ENCODE measurements at places on chromosomes 2 and 18.

DNA sequence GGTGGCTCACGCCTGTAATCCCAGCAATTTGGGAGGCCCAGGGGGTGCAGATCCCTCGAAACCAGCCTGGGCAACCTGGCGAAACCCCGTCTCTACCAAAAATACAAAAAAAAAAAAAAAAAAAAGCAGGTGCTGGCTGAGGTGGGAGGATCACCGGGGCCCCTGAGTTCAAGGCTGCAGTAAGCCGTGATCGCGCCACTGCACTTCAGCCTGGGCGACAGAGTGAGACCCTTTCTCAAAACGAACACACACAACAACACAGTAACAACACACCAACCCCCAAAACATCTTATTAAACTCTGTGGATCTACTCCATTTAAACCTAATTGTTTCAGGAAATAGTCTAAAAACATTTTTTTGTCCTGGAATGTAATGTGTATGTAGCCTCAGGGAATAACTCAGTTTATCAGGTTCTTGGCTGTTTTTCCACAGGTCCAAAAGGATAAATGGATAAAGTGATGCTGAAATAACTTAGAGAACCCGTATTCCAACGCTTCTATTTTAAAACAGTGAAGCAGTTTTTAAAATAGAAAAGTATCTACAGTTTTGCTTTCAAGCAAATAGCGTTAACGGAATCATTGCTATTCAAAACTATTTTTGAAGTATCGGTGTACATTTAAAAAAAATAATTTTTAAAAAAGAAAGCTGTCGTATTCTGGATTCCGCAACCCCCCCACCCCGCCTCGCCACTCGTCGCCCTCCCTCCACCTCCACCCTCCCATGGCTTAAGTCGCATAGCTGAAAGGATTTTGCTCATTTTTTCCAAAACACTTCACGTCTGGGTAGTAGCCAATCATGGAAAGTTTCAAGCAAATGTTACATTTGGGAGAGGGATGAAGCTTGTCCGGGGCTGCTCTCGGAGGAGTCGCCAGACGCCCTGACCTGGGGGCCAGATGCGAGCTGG lies 895 bp upstream of the GLS start:
- DNase-seq, result no peak

GRCh38 chr2:33607251-33607721 lies 8.2 kb upstream of the FAM98A start:
- DNase-seq, result no peak

GRCh38 chr2:26769089-26769761 lies 5.1 kb downstream of the SLC35F6 start:
- DNase-seq, result no peak

DNA sequence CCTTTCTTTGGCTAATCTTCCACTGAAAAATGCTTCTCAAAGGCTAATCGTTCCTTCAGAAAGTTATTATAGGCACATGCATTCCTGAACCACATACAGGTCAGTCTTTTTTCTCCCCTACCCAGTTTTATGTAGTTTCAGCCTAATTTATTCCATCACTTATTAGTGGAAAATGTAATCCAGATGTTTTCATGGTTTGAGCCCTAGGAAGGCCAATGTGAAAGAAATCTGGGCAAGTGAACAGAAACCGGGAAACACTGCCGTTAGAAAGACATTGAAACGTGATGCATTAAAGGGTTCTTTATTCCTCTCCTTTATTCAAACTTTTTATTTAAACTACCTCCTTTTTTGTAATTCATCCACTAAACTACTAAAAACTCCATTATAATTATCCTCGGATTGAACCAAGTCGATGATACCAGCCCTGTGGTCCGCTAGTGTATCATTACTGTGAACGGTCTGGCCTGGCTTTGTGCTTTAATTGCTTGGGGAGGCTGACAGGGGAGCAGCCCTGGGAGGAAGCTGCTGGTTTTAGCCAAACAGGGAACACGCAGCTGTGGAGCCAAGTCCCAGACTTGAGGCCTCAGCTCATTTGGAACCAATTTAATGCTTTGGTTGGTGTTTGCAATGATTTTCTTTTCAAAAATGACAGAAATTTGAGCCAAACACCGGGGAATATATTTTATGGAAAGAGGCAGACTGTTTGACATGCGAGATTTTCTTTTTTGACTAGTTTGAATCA lies 149.2 kb downstream of the ARHGAP28 start:
- no peak for DNase-seq

DNA sequence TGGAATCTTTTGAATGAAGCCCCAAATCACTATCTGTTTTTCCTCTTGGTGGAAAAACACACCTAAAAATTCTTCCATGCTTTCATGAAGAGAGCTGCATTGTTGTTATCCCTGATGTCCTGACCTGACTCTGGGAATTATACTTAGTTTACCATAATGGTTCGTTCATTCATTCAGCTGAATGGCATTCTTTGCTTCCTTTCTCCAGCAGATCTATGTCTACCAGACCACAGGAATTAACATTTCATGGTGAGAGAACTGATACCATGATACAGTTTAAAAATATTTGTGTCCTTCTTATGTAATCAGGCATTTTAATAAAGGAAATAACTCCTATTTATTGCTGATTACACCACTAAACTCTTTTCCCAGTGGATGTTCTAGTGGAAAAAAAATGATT lies 11.1 kb upstream of the SLC4A10 start:
- DNase-seq, result no peak

- DNase-seq, result no peak
Observed at GRCh38 chr2:111015283-111015995, 105.3 kb upstream of the BCL2L11 start.

- DNase-seq, result no peak
Observed at GRCh38 chr2:46082531-46083485, 214.4 kb upstream of the EPAS1 start.

DNA sequence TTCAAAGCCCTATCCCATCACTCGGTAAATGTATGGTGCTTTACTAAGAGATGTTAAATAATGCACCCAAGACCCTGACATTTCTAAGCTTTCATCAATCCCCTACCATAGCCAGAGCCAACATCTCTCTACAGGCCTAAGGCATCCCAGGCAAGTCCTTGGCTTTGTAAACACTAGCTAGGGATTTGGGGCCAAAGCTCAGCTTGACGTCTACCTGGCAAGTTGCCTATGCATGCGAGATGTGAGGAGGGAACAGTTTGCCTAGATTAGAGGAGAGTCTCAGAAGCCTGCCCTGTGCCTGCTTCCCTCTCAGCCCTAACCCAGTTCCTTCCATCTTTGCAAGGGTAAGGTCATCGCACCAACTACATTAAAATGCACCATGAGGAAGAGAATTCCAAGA lies 221.5 kb upstream of the NCKAP5 start:
- no peak for DNase-seq

DNA sequence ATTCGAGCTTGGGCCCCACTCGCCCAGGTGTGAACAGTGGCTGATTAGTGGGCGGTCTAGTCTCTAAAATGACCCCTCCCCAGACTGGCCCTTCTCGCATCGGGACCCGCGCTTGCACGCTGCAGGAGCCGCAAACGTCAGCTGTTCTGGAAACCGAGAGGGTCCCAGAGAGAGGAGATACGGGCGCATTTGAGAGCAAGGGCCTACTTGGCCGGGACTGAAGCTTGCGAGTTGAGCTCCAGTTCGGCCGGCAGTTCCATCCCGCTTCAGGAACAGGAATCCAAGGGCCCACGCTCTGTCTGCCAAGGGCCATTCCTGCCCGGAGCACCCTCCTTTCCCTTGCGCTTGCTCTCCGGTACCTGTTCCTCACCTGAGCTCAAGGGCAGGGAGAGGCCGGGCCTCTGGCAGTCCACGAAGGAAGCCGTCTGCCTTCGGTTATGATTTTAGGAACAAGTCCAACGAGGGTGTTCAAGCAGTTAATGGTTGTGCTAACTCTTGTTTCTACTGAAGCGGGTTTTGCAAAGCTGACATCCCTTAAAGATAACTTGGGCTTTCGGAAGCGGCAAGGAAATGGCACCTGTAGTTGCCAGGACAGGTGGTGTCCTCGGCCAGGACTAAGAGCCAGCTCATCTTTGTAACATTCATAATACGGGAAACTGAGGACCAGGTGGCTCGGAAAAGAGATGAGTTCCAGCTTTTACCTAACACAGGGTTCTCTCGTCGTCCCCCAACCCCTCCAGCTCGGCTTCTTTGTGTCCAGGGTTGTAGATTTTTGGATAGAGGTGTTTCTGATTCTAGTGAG lies 3.9 kb upstream of the DLX1 start:
- no peak for DNase-seq

DNA sequence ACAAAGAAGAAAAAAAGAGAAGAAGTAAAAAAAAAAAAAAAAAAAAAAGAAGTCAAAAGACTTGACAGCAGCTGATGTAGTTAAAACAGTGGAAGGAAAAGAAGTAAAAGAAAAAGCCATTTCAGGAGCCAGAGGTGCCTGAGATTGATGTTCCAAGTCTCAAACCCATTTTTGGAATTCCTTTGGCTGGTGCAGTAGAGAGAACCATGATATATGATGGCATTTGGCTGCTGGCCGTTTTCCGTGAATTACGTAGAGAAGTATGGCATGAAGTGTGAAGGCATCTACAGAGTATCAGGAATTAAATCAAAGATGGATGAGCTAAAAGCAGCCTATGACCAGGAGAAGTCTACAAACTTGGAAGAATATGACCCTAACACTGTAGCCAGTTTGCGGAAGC lies 7.6 kb upstream of the CHST10 start:
- no peak for DNase-seq

DNA sequence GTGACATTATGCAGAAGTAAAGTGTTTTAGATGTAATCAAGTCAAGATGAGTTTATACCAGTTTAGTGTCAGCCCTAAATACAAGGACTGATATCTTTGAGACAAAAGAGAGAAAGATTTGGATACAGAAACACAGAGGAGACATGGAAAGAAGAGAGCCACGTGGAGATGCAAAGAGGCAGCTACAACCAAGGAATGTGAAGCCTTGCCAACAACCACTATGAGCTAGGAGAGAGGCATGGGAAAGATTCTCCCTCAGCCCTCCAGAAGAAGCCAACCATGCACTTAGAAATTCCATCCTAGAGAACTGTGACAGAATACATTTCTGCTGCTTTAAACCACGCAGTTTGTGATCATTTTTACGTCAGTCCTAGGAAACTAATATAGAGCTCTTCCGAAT lies 217.2 kb downstream of the DOK6 start:
- DNase-seq, result no peak

GRCh38 chr2:103664690-103665089 lies 902.9 kb downstream of the TMEM182 start:
- no peak for DNase-seq

GRCh38 chr2:60313470-60314172 lies 239.8 kb downstream of the BCL11A start:
- no peak for DNase-seq

DNA sequence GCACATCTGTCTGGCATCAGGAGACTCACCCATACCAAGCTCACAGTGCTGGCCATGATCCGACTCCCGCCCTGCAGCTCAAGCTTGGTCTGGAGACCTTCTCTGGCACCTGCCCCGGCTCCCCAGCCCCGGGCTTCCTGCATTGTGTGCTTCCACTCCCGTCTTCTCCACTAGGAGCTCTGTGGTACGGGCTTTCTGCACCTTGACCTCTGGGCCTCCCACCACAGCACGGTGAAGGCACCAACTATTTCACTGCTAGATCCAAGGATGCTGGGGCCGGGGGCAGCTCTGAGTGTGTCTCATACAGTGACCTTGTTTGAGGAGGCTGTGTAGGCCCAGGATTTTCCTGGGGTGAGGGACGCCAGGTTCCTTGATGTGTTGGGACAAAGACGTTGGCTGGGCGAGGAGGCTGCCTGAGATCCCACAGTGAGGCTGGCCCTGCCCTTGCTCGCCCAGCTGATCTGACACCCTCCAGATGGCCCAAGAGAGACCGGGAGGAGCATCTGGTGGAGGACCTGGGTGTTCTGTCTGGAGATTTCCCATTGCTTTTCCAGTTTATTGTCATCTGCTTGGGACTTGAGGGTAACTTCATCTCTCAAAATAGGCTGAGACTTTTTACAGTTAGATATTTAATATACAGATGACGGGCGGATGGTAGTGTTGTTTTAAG lies 64.0 kb downstream of the HPCAL1 start:
- no peak for DNase-seq

GRCh38 chr2:144152817-144153271 lies 367.1 kb downstream of the ZEB2 start:
- no peak for DNase-seq

GRCh38 chr18:63817441-63818051 lies 42.3 kb downstream of the SERPINB7 start:
- no peak for DNase-seq

DNA sequence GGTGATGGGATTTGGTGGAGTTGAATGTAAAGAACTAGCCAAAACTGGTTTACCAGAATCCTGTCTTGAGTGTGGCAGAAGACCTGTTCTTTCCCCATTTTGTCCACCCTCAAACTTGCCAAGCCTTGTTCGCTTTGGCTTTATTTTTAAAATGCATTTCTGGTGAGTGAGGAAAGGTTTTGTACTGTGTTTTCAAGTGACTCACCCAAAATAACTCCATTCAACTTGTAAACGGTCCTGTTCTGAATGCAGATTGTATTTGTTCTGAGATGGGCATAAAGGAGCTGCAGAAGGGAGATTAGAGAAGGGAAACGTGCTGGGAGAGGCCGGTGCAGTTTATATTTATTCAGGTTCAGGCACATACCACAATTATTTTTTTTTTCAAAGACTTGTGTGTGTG lies 5.3 kb upstream of the ITPRID2 start:
- no peak for DNase-seq

Measured in Panc1 (cell line).